ENCODE measurements at places on chromosomes 5 and 9.

DNA sequence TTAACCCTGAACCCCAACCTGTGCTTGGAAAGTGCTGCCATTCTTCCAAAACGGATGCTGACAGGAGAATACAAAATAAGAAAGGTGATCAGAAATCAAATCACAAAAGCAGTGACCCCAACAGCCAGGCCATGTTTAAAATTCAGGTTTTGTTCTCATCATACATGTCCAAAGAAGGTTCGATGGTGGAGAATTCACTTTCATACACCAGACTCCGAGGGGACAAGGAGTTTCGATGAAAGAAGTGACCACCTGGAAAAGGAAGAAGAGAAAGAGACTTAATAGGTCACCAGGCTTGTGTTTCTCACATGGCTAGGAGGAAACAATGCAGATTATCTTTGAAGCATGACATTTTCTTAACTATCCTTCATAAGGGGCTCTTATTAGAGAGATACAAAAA, 12.5 kb upstream of the TBC1D9B start:
- no peak for DNase-seq

DNA sequence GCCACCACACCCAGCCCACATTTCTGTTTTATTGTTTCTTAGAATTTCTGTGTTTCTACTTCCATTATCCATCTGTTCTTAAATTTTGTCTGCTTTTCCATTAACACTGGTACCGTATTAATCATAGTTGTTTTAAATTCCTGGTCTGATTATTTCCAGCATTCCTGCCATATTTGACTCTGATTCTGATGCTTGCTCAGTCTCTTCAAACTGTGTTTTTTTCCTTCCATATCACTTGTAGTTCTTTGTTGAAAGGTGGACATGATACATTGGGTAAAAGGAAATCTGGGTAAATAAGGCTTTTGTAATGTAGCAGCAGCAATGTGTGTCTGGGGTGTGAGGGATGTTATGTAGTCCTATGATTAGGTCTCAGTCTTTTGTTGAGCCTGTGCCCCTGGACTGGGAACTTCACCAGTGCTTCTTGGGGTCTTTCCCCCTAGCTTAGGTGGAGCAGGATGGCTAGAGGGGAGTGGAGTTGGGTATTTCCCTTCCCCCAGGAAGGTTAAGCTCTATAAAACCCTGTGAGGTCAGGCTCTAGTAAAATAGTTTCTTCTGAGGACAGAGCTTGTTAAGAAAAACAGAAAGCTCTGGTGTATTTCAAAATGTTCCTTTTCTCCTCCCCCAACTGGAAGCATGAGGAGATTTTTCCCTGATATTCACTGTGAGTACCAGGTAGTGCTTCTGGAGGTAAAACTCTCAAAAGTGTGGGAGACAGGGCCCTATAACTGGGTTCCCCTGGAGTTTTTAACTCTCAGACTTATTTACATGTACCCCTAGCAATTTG, 10.1 kb upstream of the TMOD1 start:
- no peak for DNase-seq

GRCh38 chr5:172410662-172411483, 43.5 kb downstream of the SH3PXD2B start:
- DNase-seq, result no peak

DNA sequence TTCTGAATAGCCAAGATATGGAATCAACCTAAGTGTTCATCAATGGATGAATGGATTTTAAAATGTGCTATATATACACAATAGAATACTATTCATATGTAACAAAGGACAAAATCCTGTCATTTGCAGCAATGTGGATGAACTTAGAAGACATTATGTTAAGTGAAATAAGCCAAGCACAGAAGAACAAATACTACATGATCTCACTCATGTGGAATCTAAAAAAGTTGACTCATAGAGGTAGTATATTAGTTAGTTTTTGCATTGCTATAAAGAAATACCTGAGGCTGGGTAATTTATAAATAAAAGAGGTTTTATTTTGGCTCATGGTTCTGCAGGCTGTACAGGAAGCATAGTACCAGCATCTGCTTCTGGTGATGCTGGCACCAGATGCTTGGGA, 8.1 kb downstream of the CATSPER3 start:
- no peak for DNase-seq

- DNase-seq, result no peak
These were observed 83.7 kb downstream of the PDE8B start for GRCh38 chr5:77294185-77294584.

Measured in dermis microvascular lymphatic vessel endothelial cell (primary cell).